ENCODE measurements at places on chromosomes 1 and 21.

DNA sequence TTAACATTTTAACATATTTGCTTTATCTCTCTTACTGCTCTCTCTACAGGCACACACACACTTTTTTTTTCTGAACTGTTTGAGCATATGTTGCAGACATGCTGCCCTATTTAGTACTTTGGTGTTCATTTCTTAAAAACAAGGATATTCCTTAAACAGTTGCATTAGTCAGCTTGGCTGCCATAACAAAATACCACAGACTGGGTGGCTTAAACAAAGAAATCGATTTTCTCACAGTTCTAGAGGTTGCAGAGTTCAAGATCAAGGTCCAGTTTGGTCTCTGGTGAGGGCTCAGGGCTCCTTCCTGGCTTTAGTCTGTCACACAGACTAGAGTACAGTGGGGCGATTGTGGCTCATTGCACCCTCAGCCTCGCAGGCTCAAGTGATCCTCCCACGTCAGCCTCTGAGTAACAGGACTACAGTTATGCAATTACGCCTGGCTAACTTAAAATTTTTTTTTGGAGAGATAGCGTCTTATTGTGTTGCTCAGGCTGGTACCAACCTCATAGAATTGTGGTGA is 46.7 kb downstream of the RPRD2 start:
- no peak for DNase-seq

DNA sequence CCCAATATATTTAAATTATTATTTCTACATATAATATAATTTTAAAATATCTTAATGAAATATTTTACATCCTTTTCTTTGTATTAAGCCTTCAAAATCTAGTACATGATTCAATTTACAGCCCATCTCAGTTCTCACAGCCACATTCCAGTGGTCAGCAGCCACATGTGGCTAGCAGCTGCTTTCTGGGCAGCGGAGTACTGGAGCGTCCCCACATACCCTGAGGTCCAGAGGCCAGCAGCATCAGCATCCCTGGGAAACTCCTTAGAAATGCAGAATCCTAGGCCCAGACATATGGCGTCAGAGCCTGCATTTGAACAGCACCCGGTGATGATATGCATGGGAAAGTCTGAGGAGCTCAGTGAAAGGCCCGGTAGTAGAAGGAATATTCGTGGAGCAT is 8.6 kb upstream of the LHX4 start:
- DNase-seq, result no peak

DNA sequence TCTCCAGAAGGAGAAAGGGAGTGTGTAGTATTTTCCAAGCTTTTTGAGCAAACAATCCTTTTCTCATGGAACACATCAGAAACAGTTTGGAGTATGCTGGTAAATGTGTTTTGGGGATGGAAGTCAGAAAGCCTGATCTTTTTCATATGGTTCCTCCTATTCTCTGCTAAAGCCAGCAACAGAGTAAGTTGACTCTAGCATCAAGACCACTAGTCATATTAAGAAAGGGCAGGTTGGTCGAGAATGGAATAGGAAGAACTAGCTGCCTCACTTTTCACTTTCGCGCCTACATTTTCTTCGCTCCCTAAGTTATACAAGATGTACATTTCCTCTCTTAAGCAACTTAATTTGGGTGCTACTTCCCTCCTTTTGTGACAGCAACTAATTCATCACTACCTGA is 24.0 kb downstream of the PPT1 start:
- DNase-seq, result no peak

DNA sequence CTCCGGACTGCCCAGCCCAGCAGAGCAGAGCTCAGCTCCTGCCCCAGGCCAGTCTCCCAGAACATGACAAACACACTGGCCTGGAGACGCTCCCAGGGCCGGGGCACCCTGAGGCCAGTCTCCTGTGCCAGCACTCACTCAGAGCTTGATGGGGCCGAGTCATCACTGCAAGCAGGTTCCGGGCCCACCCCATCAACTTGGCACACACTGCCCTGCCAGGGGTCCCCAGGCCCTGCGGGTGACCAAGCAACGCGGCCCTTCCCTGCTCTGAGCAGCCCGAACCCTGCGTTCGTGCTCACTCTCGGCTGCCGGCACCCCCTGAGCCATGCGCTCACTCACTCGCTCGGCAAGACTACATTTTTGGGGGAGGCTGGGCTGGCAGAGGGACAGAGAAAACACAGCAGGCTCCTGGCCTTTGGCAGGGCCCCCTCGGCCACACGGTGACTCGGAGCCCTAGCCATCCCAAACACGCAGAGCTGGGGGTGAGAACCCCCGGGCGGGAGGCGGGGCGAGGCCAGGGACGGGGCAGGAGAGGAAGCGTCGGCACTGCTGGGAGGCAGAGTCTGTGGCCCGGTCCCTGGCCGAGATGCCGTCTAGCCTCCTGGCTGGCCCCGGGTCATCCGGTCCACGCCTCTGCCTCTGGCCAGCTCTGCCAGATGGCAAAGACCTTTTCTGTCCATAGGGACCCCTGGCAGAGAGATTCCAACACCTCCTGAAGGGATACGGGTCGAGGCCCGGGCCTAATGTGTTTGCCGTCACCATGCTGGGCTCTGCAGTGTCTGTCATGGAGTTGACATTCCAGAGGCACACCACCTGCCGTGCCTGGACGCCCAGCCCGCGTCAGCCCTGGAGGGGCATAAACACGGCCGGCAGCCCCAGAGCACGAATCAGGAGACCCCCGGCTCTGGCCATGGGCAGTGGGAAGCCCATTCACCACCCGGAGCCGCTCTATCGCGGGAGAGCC is 68.0 kb downstream of the MEGF6 start:
- no peak for DNase-seq

GRCh38 chr1:147162093-147162492 is 10.2 kb downstream of the PRKAB2 start:
- no peak for DNase-seq

- no peak for DNase-seq
Observed at GRCh38 chr1:19033926-19034680, 77.6 kb upstream of the IFFO2 start.

- no peak for DNase-seq
Observed at GRCh38 chr1:227736814-227737432, 1.7 kb downstream of the SNAP47 start.

- no peak for DNase-seq
Observed at GRCh38 chr1:58539553-58539952, 7.0 kb downstream of the OMA1 start.

DNA sequence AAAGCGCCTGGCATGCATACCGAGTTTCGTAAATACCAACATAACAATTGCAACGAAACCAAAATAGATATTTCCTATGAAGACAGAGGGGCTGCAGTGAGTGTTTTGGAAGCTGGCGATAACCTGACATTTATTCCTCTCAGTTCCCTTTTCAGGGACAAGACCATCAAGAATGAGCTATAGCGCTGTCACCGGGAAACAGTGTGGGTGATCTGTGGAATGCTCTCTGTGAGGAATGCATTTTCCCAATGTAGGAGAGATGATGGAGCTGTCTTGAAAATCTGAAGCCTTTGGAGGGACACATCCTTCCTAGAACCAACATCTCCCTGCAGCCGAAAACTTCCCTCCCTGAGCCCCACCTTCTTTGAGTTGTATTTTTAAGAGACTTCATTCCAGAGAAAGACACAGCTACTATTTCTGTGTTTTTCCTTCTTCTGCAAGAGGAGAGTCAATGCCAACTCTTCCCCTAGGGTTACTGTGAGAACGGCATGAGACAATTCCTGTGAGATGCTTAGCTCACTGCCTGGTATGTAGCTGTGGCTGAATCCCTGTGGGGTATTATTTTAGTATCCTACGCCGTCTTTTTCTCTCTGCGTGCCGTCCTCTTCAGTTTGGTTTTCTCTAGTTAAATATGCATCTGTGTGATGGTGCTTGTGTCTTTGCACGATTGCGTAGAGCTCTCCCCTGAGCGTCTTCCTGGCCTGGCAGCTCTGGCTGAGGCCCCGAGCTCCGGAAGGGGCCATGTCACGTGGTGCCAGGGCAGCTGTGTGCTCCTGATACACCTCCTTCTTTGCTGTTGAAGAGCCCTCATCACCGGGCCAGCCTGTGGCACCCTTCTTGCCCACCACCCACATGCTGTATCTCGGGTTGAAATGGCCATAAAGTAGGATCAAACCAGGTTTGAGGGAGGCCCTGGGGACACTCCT is 45.2 kb downstream of the AJAP1 start:
- no peak for DNase-seq

GRCh38 chr1:117611894-117612483 is 6.1 kb downstream of the TENT5C start:
- no peak for DNase-seq

- no peak for DNase-seq
Observed at GRCh38 chr1:88698764-88699163, 14.7 kb downstream of the PKN2 start.

- DNase-seq, result no peak
Observed at GRCh38 chr1:234468580-234468979, 10.4 kb downstream of the TARBP1 start.

- no peak for DNase-seq
Observed at GRCh38 chr1:179440971-179441370, 75.2 kb downstream of the AXDND1 start.

DNA sequence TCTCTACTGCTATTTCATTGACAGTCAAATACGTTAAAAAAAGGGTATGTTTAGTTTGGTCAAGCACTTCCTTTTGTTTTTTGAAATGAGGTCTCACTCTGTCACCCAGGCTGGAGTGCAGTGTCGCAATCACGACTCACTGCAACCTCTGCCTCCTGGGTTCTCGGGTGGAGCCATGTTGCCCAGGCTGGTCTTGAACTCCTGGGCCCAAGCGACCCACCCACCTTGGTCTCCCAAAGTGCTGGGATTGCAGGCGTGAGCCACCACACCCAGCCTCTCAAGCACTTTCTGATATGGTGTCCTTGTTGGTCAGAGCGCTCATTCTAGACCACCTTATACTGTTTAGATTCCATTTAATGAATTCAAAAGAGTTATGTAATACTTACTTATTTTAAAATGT is 20.9 kb upstream of the RHBDL2 start:
- DNase-seq, result no peak

GRCh38 chr1:10679496-10680220 is 116.8 kb downstream of the CASZ1 start:
- DNase-seq, result no peak

DNA sequence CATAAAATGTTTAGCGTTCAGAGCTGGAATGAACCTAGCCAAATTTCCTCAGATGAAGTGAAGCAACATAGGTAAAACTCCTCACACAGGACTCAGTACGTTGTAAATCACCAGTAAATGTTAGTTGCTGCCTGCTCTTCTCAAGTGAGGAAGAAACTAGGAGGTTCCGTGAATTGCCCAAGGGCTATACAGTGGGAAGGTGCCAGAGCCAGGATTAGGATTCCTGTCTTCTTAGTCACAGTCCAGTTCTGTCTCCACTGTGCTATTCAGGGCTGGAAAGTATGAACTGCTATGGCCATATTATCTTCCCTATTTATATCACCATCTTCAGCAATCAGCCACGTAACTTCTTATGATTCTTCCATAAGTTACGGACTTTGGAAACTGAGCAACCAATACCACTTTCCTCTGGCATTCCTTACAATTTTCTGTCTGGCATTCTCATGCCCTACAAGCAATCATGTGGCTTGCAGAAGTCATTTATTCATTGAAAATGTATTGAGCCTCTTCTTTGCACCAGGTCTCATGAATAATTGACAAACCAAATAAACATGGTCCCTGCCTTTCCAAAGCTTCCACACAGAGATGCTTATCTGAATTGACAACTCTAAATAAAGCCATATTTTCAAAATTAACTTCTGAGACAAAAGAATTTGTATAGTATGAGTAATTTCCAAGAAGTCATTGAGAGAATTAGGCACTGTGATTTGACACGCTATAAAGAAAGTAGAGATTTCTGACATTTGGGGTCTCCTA is 271.6 kb upstream of the SGIP1 start:
- no peak for DNase-seq

- DNase-seq, result no peak
Observed at GRCh38 chr21:45361033-45361997, 43.6 kb upstream of the COL18A1 start.

DNA sequence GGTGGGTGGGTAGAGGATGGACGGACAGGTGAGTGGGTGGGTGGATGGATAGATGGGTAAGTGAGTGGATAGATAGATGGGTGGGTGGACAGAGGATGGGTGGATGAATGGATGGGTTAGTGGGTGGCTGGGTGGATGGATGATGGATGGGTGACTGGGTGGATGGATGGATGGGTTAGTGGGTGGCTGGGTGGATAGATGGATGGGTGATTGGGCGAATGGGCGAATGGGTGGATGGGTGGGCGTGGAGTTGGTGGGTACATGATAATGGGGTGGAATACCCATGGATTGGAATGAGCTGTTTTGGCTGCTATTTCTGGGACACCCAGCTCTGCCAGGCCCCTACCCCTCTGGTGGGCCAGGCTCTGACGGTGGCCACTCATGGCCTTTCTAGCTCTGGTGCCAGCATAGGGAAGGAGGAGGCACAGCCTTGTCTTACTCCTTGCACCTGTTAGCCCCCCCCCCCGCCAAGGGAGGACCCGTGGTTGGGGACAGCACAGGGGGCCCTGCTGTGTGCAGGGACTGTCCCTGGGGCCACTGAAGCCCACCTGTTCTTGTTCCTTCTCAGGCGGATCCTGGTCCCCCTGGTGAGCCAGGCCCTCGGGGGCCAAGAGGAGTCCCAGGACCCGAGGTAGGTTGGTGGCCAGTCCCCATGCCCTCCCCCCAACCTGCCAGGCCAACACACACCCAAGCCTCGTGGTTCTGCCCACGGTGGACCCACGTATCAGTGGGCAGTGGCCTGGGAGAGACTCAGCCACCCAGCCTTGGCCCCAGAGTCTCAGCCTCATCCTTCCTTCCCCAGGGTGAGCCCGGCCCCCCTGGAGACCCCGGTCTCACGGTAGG is 26.4 kb downstream of the COL6A2 start:
- no peak for DNase-seq

DNA sequence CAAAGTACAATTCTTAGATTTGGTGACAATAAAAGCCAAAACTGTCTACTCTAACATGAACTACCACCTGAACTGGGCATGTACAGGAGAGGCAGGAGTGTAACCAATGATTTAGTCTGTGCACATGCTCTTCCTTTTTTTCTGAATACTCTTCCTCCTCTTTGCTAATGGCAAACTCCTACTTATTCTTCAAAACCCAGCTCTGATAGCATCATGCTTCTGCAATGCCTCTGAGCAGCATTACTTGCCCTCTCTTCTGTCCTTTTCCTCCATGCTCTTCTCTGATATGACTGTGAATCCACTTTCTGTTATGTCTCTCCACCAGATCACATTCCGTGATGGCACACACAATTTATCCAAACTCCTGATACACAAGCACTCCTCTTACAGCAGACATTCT is 31.4 kb downstream of the CNN3 start:
- DNase-seq, result no peak

DNA sequence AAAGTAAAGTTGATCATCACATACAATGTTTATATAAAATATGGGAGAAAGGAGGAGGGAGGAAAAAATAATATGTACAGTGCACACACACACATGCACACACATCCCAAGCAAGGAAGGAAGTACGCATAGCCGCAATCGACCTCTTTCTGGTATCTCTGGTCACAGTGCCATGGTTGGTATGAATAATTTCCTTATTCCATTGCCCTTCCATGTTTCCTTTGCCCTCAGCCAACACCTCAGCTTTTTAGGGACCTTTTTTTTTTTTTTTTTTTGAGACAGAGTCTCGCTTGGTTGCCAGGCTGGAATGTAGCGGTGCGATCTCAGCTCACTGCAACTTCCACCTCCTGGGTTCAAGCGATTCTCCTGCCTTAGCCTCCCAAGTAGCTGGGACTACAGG is 20.6 kb downstream of the CITED4 start:
- DNase-seq, result no peak

All from T-helper 2 cell treated with Interferon-gamma antibody and Interleukin-4, amounts not matched to agents 5 μg/mL and 100 μg/mL, for 36 hours (primary cell).